ENCODE measurements at places on chromosomes 12 and 14. TPM values are rescaled to one million over a fixed set of nuclear protein-coding genes. Genes with fewer than 3 reads are reported as not detected.

- no peak for DNase-seq
Observed at GRCh38 chr12:25876383-25877045, 82.0 kb upstream of the RASSF8 start.

- DNase-seq = no peak
Observed at GRCh38 chr14:68405961-68406360, 386.9 kb downstream of the ZFP36L1 start.

DNA sequence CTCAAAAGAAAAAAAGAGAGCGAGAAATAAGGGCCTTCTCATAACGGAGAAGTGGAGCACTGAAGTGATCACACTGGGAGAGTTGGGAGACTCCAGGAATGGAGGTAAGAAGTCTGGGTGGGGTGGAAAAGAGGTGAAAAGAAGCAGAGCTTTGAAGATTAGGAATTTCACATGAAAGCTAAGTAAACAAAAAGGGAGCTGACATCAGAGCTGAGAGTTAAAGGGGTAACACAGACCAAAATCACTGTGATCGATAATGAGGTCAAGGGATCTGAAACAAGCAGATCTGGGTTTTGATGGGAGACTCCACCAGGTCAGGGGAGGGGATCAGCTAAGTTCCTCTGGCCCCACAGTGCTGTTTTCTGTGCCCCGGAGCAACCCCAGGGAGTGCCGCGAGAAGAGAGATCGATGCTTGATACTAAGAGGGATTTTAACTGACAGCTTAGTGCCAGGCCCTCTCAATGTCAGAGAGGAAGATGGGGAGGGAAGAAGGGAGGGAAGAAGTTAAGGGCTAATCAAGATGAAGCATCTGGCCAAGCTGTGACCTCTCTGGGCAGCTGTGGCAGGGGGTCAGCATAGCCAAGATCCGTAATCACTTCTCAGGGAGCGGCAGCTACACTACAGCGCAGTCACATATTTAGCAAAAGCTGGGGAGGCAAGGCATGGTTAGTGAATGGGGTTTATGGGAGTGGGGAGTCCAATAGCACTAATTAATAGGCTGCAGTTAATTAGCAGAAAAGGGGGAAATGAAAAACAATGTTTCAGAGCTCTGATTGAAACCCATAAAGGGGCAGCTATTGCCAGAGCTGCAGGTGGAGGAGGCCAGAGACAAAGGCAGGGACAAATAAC, 8.0 kb downstream of the AQP6 start:
- no peak for DNase-seq

DNA sequence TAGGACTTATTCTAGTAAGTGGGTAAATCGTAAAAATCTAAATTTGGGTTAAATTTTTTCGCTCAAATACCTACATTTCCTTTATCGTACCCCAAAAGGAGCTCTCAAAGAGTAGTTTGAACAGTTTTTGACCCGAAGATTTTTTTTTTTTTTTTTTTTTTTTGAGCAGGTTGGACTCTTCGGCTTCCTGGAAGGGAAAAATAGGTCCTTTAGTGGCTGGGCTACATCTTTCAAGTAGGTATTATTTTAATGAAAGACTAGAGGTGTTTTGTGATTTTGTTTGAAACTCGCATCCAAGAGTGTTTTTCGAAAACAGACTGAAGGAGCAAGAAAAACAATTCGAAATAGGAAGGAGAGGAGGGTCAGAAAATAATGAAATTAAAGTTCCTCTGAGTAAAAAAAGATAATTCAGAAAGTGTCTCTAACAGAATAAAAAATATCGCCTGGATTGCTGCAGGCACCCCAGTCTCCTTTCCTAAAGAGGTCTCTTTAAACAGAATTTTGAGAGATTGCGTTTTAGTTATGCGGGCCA, 6.0 kb downstream of the CDKN1B start:
- no peak for DNase-seq

- DNase-seq = no peak
Observed at GRCh38 chr14:101176535-101177205, 273.1 kb upstream of the RTL1 start.

PCNX4 gene
- 81.8 TPM for total RNA-seq

RNASE1 gene
- 387 TPM for total RNA-seq

CINP gene
- 51.6 TPM for total RNA-seq

GRCh38 chr12:86735851-86736250, 479.7 kb upstream of the MGAT4C start:
- DNase-seq = no peak

GALNT9 gene
- total RNA-seq = not detected

DNA sequence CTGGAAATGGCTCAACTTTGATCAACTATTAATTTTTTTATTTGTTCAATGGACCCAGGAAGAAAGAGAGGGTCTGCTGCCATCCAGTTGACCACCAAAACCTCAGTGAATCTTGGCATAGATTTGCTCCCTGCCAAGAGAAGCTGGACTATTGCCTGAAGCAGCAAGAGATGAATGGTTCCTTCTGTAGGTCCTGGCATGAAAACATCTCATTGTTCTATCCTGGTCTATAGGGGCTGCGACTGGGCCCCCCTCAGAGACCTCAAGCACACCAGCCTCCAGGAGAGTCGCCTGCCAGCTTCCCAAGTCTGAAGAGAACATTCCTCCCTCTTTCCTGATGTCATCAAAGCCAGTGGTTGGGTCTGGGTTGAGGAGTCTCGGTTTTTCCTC, 204.9 kb downstream of the TMX1 start:
- no peak for DNase-seq

IL22 gene
- total RNA-seq = not detected

- DNase-seq = no peak
Observed at GRCh38 chr14:54532111-54533012, 22.7 kb downstream of the CGRRF1 start.

DNA sequence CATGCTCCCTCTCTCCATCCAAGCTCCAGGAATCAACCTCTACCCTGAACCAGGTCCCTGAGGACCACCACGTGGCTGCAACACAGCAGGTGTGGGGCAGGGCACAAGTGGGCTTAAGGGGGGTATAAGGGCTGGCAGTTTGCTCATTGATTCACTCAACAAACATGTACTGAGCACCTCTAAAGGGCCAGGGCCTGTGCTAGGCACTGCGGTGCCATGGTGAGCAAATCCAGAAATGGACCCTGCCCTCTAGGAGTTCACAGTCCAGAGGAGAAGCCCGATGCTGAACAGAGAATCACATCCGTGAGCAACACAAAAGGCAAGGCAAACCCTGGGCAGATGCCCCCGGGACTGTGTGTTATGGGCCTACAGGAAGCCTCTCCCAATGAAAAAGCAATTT, 6.5 kb upstream of the AQP2 start:
- no peak for DNase-seq

SIVA1 gene
- 219 TPM for total RNA-seq

GLIPR1L2 gene
- total RNA-seq = not detected

MDGA2 gene
- total RNA-seq = 0.12 TPM
